ENCODE measurements at places on chromosomes 12 and 14. TPM values are rescaled to one million over a fixed set of nuclear protein-coding genes. Genes with fewer than 3 reads are reported as not detected.

Gene GDF3
- total RNA-seq = not detected

Gene MMP19
- 17.6 TPM for total RNA-seq

Gene TAS2R42
- not detected for total RNA-seq

DNA sequence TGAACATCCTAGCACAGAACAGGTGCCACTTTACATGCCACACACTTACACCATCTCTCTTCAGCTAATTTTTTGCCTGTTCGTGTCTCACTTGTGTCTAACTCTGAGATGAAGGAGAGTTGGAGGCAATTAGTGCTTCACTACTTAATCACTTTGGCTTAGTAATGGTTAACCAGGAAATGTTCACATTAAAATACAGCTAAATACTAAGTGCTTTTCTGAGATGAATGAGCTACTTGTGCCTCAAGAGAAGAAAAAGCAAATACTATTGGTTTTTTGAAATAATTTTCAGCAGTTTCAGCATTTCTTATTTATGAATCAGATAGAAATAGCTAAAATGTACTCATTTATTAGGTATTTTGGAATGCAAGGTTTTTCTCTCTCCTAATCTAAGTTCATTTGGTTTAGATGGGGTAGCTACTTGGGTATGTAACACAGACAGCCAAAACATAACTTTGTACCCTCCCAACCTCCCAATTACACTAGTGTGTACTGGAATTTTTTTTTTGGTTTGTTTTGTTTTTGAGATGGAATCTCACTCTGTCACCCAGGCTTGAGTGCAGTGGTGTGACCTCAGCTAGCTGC is 1474.1 kb upstream of the SEL1L start:
- DNase-seq = no peak
- no peak overlapping the region for H3K27ac ChIP-seq
- H3K27me3 ChIP-seq = no peaks in the 10 kb centered on the region

DNA sequence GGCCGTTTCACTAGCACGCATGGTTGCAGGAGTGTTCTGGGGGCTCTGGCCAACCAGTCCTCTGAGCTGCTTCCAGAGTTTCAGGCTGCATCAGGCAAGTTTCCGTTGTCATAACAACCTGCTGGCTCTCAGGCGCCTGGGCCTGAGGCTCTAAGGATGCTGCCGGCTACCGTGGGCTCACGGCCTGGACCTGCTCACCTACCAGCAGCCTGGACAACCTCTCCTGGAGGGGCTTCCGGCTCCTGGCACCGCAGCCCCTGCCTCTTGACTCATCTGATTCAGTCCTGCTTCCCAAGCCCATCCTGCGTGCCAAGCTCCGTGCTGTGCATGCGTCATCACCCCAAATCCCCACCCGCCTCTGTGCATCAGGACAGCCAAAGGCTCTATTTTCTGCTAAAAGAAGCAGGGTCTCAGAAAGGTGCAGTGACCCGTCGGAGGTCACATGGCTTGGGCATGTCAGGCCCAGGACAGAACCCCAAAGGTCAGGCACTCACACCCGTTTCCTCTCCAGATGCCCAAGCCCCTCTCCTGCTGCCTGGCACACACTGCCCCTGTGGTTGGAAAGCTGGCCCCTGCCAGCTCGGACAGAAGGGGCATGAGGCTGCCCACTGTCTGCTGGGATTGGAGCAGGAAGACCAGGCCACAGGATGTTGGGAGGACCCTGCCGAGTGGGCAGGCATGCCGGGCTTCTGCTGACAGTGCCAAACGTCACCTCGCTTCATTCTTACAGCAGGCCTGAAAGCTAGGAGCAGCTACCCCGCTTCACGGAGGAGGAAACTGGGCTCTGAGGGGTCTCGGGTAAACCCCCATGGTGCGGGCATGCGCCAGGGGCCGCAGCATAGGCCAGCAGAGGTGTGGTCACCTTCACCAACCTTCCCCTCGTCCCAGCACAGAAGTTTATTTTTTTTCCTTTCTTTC is 5.7 kb downstream of the BEGAIN start:
- no peak overlapping the region for H3K27ac ChIP-seq
- no peaks in the 10 kb centered on the region for H3K36me3 ChIP-seq
- no peak overlapping the region for H3K4me3 ChIP-seq
- no peaks in the 10 kb centered on the region for H3K4me1 ChIP-seq
- no peak for DNase-seq

- H3K4me1 ChIP-seq = peaks cover 25% of the 10 kb centered on the region
- H3K27ac ChIP-seq = no peak overlapping the region
- no peak overlapping the region for H3K4me3 ChIP-seq
- peaks cover 18% of the 10 kb centered on the region for H3K27me3 ChIP-seq
- peak; percentile 52 for DNase-seq
Measured at GRCh38 chr14:22691171-22691570, 47.0 kb upstream of the OR6J1 start.

GRCh38 chr14:89430391-89431236 is 13.6 kb upstream of the FOXN3 start:
- H3K27me3 ChIP-seq = no peaks in the 10 kb centered on the region
- peak; percentile 62 for DNase-seq
- peak overlapping the region; percentile 51 for H3K27ac ChIP-seq
- no peaks in the 10 kb centered on the region for H3K36me3 ChIP-seq
- peak overlapping the region; percentile 65 for H3K4me3 ChIP-seq
- peaks cover 52% of the 10 kb centered on the region for H3K4me1 ChIP-seq

GRCh38 chr12:11716794-11717518 is 67.5 kb downstream of the ETV6 start:
- peak; percentile 65 for DNase-seq
- no peaks in the 10 kb centered on the region for H3K36me3 ChIP-seq
- no peaks in the 10 kb centered on the region for H3K27me3 ChIP-seq
- H3K4me3 ChIP-seq = no peak overlapping the region
- peak overlapping the region; percentile 92 for H3K27ac ChIP-seq

GRCh38 chr14:66056926-66057552 is 429.1 kb upstream of the CCDC196 start:
- no peak overlapping the region for H3K27ac ChIP-seq
- DNase-seq = no peak
- no peaks in the 10 kb centered on the region for H3K27me3 ChIP-seq
- H3K36me3 ChIP-seq = no peaks in the 10 kb centered on the region

- DNase-seq = no peak
- no peak overlapping the region for H3K4me3 ChIP-seq
- no peaks in the 10 kb centered on the region for H3K27me3 ChIP-seq
- no peaks in the 10 kb centered on the region for H3K36me3 ChIP-seq
- H3K4me1 ChIP-seq = no peaks in the 10 kb centered on the region
Measured at GRCh38 chr14:82626156-82627066, 1092.8 kb upstream of the SEL1L start.

DNA sequence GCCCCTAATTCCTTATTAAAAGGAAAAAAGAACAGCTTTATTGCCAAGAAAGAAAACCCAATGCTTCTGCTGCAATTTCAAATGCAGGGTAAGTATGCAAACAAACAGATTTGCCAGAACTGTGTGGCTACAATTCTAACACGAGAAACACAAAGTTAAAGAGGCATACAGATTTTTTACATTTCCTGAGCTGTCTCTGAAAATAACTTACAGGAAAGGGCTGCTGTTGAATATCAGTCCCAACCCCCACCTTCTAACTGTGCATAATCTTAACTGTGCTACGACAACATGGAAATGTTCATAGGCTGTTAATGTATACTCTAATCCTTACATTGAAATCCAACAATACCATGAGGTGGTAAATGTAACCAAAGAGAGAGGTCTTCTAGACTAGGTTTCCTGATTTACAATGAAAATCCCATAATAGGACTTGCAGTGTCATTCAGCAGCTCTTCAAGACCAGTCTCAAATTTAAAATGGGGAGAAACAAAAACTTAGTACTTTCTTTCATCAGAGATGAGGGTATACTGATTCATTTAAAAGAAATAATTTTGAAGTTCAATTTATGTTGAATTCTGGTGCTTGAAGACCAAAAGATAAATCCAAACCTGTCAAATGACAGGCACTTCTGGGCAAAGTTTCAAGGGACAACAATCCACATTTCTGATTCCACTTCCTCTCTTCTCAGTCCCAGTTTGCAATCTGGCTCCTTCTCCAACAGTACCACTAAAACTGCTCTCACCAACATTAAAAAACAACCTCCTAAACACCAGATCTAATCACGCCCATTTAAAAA is 14.4 kb downstream of the FGD6 start:
- peak; percentile 50 for DNase-seq
- H3K36me3 ChIP-seq = no peaks in the 10 kb centered on the region

All from GM23248 (cell line).